T-helper 2 cell treated with Interferon-gamma antibody and Interleukin-4, amounts not matched to agents 5 μg/mL and 100 μg/mL, for 36 hours (primary cell): ENCODE measurements at places on chromosomes 16 and 17.
A peak's percentile ranks its signal among the peaks of the same experiment; 100 is the strongest.

- no peak for DNase-seq
Measured at GRCh38 chr17:6303664-6304063, 131.3 kb downstream of the AIPL1 start.

DNA sequence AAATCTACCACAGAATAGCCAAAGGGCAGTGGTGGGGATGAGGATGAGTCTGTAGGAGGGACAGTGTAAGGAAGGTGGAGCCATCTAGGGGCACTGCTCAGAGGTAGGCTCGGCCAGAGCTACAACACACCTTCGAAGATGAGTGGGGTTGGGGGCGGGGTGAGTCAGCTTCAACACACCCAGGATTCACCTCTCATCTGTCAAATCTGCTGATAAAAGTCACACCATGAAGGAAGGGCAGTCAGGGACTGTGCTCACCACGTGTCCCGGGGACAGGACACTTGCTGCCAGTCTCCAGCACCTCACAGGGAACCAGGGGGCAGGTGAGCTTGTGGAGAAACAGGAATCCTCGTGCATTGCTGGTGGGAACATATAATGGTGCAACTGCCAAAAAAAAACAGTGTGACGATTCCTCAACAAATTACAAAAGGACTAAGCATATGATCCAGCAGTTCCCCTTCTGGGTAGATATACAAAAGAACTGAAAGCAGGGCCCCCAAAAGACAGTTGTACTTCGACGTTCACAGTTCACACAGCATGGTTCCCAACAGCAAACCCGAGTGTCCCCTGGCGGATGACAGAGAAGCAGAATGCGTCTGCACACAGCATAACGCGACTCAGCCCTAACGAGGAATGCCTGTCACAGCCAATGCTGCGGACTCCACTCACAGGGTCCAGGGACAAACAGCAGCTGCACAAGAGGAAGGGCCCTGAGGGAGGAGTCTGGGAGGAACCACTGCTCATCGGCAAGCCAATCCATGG lies 133.1 kb downstream of the ANKRD11 start:
- peak; percentile 72 for DNase-seq

- DNase-seq, result no peak
Measured at GRCh38 chr16:56460101-56460500, 8.7 kb downstream of the OGFOD1 start.

GRCh38 chr17:48173191-48173984 lies 65.8 kb downstream of the SNX11 start:
- DNase-seq, result no peak

- DNase-seq, result peak; percentile 19
Measured at GRCh38 chr16:1188432-1189189, 35.7 kb downstream of the CACNA1H start.

DNA sequence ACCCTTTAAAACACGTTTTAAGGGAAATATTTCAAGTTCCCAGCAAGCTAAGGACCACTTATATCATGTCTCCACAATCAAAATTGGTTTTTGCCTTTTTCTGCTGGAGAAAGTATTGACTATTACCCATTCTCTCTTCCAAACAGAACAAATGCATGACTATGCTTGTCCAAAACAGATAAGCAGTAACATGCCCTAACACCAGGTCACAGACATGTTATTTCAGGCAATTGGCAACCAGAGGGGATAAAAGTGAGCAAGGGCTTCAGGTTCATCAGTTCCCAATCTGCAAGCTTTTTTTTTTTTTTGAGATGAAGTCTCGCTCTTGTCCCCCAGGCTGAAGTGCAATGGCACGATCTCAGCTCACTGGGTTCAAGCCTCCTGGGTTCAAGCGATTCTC lies 15.0 kb downstream of the SKA2 start:
- no peak for DNase-seq

GRCh38 chr17:75565066-75565465 lies 22.5 kb upstream of the MYO15B start:
- no peak for DNase-seq

GRCh38 chr17:34675605-34676004 lies 96.2 kb downstream of the TMEM132E start:
- DNase-seq, result no peak

GRCh38 chr17:68381076-68381900 lies 76.0 kb downstream of the WIPI1 start:
- DNase-seq, result no peak

DNA sequence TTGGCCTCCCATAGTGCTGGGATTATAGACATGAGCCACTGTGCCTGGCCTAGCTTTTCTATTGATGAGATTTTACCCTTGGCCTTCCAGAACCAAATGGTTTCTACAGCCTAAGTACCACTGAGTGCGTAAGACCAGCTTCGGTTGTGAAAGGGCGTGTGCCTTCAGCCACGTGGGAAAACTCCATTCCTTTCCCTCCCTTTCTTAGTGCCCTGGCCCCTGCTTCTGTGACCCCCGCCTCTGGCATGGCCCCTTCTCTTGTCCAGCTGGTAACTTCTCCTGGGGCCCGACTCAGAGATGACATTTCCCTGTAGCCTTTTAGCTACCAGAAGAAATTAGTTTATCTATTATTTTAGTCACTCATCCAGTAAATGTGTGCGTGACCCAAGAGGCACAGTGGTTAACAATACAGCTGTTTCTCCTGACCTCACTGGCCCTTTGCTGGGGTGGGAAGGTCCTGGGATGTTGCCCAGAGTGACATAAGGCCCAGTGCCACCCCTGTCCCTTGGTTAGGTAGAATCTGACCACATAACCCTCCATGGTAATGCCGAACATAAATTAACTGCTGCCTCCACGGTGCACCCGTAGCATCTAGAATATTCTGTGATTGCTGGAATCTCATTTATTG lies 97.3 kb downstream of the PLCG2 start:
- no peak for DNase-seq

GRCh38 chr17:50624321-50624934 lies 10.3 kb upstream of the ABCC3 start:
- no peak for DNase-seq

DNA sequence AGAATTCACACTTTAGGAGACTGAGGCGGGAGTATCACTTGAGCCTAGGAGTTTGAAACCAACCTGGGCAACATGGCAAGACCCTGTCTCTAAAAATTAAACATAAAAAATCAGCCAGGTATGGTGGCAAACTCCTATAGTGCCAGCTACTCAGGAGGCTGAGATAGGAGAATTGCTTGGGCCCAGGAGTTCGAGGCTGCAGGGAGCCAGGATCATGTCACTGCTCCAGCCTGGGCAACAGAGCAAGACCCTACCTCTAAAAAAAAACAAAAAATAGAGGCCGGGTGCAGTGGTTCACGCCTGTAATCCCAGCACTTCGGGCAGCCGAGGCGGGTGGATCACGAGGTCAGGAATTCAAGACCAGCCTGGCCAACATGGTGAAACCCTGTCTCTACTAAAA lies 8.9 kb upstream of the GPT2 start:
- no peak for DNase-seq

DNA sequence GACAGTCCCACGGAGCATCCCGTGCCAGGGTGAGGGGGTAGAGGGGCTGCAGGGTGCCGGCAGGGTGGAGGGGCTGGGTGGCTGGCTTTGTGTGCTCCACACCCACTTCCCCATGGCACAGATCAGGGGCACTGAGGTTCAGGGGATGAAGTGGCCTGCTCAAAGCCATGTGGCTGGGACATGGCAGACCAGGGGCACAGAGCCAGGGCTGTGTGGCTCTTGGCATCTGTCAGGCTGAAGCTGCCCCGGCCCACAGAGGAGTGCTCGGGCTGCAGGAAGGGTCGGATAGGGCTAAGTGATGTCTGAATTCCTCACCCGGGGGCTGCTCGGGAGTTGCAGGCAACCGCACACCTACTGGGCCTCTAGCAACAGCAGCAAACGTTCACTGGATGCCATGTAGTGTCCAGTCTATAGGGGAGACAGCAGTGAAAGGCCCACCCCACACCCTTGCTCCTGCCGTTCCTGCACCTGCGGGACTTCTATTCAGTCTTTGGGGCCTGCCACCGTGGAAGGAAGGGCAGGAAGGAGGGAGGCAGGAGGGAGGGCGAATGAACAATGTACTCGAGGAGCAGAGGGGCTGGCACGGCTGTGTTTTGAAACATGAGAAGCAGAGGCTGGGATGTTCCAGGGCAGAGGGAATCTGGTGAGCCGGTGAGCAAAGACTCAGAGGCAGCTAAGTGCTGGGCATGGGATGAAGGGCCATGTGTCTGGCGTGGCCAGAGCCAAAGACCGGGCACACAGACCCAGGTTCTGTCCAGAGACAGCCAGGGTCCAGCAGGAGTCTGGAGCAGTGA lies 15.1 kb downstream of the SLC5A10 start:
- no peak for DNase-seq

DNA sequence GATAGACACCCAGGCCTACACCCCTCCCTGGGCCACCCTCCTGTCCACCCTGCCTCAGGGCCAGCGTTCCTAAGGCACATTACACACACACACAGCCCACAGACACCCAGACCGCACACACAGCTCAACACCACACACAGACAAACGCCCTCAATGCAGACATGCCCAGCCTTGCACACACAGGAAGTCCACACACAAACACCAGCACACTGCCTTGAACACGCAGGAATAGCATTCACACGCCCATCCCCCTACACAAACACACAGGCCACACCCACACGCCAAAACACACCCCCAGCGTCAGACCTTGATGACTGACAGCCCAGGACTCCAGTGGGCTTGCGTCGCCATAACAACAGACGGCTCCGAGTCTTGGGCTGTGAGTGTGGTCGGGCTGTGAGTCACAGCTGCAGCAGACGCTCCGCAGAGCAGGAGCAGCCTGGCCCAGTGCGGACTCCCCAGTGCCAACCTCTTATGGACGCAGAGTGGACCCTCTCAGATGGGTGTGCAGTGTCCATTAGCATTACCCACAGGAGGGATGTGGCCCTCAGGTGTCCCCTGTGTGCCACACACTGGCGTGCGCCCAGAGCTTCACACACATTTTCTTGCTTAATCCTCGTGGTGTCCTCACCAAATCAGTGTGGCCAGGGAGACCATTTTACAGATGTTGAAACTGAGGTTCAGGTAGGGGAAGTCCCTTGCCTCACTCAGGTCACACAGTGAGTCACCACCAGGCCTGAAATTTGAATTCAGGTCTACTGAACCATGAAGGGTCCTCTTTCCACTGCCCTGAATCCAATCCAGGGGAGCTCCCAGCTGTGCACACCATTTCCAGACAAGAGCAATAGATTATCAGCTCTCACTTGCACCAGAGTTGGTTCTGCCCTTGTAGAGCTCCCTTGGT lies 17.8 kb upstream of the RAI1 start:
- DNase-seq, result peak; percentile 71

- DNase-seq, result no peak
Measured at GRCh38 chr16:59880611-59881010, 1146.5 kb upstream of the GOT2 start.

GRCh38 chr17:20276421-20276820 lies 190.9 kb downstream of the LGALS9B start:
- no peak for DNase-seq

- DNase-seq, result no peak
Measured at GRCh38 chr17:57498443-57498842, 242.1 kb downstream of the MSI2 start.

DNA sequence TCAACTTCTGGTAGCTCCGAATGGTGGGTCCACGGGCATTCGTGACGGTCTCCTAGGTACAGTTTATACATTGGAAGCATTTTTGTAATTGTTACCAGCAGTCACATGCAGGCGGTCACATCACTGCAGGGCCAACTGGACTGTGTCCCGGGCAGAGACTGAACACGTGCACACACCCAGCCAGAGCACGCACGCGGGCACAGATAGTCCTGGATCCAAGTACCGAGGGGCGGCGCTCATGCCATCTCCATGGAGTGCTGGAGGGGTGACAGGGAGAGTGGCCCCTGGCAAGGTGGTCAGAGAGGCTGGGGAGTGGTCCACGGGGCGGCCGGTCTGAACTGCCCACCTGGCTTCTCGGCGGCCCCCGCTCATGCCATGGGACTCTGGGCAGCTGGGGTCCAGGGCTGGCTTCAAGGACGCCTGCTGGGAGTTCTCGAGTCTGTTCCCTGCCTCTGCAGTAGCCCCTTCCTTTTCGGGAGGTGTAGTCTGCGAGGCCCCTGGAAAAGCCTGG lies 34.2 kb downstream of the BAIAP2 start:
- no peak for DNase-seq

GRCh38 chr17:43591001-43591400 lies 44.9 kb upstream of the ETV4 start:
- no peak for DNase-seq

DNA sequence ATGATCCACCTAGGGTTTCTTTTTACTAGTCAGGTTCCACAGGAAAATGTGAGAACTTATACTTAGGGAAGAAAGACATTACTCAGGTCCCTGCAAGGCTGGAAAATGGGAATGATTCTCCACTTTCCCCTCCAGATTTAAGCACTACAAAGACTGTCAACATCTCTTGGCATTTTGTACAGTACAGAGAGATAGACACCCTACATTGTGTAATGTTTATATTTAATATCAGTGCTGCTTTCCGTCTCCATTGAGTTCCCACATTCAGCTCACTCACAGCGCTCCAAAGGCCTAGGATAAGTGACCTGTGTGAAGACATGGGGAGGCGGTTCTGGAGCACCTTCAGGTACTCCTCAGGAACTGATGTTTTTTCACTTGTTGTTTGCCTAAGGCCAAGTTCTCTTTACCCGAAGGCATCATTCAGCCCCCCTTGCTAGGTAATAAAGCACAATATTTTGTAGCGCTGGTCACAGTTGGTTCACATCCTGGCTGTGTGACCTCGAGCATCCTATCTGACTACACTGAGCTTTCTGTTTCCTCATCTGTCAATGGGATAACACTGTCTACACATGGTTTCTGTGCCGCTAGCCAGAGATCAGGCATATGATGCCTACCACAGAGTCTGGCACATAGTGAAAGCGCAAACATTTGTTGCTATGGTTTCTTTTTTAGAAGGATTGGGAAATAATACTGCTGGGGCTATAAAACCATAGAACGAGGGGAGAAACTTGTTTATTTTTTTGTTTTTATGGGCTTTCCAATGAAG lies 226.6 kb downstream of the ZFHX3 start:
- no peak for DNase-seq

DNA sequence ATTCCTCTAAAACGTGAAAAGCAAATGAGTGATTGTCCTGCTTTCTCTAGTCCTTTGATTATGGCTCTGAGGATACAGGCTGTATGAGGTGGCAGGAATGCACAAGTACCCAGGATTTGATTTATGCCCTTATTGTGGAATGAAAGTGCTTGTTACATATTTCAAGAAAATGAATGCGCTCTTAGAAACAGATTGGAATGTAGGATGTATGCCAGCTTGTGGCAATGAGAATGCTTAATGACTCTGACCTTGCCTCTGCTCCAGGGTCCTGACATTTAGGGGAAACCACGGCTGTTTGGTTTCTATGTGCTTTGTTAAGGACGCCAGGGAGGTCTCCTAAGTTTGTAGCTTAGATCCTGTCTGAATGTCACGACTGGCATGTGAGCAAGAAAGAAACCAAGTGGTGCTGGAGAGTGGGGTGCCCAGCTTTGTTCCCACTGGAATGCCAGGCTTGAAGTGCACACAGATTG lies 22.0 kb downstream of the PRCD start:
- DNase-seq, result no peak

DNA sequence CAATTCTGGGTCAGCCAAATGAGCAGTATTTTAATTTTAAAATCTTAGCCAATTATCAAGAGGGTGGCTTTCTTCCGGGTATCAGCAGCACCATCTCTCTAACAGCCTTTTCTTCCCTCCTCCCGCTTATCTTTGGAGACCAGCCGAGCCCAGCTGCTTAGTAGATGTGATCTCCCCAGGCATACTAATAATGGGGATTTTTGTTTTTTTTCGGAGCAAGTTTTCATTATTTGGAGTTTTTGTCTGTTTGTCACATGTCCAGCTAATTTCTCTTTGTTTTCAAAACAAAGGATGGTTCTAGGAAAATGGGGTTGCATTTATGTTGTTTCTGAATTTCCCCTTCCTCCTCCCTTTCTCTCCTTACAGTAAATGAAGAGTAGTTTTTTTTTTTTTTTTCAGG lies 170.5 kb upstream of the MPHOSPH6 start:
- no peak for DNase-seq
